ENCODE measurements at places on chromosomes 13 and 19.
A peak's percentile ranks its signal among the peaks of the same experiment; 100 is the strongest.

DNA sequence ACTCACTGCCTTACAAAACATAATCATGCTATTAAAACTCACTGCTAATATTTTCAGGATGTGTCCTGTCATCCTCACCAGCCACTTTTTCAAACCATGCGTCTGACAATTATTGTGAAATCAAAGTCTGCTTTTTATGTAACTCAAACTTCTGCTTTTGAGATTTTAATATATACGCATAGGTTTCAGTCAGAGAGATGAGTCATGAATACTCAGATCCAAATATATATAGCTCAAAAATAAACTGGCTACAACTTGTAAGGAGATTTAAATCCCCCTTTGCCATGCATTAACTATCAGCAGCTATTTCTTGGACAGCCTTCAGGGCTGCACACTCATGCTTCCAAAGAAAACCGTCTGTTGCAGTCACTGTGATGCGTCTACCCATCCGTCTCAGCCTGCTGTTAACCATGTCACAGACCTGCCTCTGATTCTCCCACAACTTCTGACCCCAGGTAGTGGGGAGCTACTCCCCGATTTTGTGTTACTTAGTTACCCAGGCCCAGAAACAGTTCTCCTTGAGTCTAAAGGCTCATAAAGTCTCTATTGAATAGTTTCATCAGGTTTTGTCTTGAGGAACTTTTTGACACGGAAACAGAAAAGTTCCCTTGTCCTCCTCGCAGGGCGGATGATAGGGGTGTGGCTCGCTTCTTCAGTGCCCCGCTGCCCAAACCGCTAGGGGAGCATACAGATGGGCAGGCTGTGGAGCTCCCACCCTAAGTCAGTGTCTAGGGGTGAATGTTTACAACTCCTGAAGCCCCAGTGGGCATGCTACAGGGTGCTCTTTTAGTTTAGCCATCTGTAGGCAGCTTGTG, 33.8 kb upstream of the SGCG start:
- DNase-seq, result peak; percentile 96

- DNase-seq, result peak; percentile 94
These were observed 30.0 kb downstream of the VAV1 start for GRCh38 chr19:6802336-6803035.

DNA sequence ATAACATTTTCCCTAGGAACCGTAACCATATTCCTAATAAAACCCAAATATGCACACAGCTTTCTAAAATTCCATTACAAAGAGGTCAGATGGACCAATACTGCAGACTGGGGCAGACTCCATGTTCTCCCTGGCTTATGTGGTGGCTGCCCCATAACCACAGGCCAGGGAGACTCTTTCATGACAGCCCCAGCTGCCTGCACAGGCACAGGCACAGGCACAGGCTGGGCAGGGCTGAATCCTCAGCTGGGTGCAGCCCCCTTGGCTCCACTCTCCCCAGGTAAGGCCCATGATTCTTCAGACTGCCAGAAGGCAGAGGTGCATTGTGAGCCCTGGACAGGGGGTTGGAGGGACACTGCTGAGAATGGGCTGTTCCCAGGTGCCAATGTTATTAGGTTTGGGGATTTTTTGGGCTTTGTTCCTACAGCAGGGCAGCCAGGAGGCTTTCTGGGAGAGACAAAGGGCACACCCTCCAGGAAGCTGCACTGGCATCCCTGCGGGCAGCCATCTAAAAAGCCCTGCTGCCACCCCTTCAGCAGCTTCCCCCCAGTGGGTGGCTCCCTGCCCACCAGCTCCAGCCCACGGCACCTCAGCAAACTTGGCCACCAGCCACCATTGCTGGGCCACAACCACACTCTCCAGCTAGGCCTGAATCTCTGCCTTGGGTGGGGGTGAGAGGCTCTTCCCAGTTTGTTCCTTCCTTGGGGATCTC, 20.0 kb downstream of the DOCK9 start:
- DNase-seq, result no peak

- DNase-seq, result no peak
These were observed 30.2 kb downstream of the PDCD5 start for GRCh38 chr19:32611161-32611560.

GRCh38 chr13:73404581-73404980, 345.8 kb downstream of the KLF5 start:
- DNase-seq, result no peak

- DNase-seq, result peak; percentile 71
These were observed 6.4 kb downstream of the ANGPTL4 start for GRCh38 chr19:8370176-8371010.

GRCh38 chr19:5052945-5053485, 84.1 kb downstream of the KDM4B start:
- no peak for DNase-seq
